ENCODE measurements at places on chromosomes 7 and 10. TPM values are rescaled to one million over a fixed set of nuclear protein-coding genes. Genes with fewer than 3 reads are reported as not detected.
A peak's percentile ranks its signal among the peaks of the same experiment; 100 is the strongest.

DNA sequence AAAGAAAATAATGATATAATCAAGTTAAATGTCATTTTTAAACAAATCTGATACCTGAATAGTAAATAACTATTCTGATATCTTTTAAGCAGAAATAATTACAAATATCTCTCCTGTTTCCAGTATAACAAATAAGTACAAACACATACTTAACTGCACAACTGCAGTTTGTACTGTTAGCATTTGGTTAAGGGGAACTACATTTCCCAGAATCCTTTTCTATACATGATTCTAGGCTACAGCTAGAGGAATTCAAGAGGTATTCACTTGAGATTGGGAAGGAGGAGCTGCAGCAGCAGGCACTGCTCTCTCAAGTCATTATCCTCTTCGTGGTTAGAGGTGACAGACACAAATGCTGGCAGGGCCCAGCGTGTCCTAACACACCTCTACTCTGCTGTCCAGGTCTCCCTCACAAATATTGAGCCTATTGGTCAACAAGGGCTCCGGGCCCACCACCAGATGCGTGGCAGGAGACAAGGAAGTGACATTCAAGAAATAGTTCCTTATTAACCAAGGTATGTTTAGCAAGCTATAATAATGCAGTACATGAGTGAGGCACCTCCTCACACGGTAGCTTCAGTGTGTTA is 255.1 kb upstream of the MKLN1 start:
- H3K27ac ChIP-seq: no peak overlapping the region
- no peak for DNase-seq
- no peak overlapping the region for H3K4me3 ChIP-seq

DNA sequence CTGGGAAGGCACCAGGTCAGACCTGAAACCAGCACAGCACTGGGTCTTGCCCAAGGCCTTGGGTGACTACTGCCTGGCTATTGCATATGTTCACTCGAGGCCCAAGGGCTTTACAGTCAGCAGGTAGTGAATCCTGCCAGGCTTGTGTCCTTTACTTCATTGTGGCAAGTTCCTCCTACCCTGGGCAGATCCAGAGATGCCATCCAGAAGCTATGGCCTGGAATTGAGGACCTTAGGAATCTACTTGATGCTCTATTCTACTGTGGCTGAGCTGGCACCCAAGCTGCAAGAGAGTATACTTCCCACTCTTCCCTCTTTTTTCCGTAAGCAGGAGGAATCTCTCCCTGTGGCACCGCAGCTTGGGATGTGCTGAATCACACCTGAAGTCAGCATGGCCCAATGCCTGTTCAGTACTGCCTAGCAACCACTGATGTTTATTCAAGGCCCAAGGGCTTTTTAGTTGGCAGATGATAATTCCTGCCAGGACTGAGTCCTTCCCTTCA is 246.7 kb upstream of the CTBP2 start:
- H3K27ac ChIP-seq: no peak overlapping the region
- H3K4me1 ChIP-seq: no peaks in the 10 kb centered on the region
- no peaks in the 10 kb centered on the region for H3K36me3 ChIP-seq
- no peak for DNase-seq
- no peaks in the 10 kb centered on the region for H3K27me3 ChIP-seq

GRCh38 chr10:33459602-33460001 is 125.1 kb upstream of the NRP1 start:
- no peak overlapping the region for H3K4me3 ChIP-seq
- no peaks in the 10 kb centered on the region for H3K27me3 ChIP-seq
- no peaks in the 10 kb centered on the region for H3K36me3 ChIP-seq
- H3K27ac ChIP-seq: no peak overlapping the region
- no peaks in the 10 kb centered on the region for H3K4me1 ChIP-seq

DNA sequence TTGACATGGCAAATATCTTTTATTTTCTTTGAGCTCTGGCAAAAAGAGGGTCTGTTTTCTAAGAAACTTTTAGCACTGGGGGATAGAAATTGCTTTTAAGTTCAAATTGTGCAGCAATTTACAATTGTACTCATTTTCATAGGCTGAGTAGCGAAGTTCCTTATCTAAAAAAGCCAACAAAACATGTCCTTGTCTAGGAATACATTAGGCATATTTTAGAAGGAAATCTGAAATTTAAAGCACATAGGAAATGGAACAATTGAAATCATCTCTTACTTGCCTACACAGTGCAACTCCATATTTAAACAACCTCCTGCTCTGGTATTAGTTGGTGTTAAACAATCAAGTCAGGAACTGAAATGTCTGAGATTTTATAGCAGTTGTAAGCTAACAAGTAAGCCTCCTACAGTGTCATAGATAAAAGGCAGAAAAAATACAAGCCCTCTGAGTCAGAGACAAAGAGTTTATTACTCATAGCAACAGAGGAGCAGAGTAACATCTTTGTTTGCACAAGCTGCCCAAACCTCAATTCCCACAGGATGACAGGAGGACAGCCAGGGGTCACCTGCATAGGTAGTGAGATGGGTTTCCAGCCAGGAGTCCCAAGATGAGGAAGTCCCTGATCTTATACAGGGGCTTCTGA is 280.2 kb upstream of the HGF start:
- DNase-seq: no peak
- no peaks in the 10 kb centered on the region for H3K36me3 ChIP-seq
- no peak overlapping the region for H3K4me3 ChIP-seq
- no peaks in the 10 kb centered on the region for H3K27me3 ChIP-seq
- H3K27ac ChIP-seq: no peak overlapping the region
- no peaks in the 10 kb centered on the region for H3K4me1 ChIP-seq

- DNase-seq: no peak
- no peak overlapping the region for H3K4me3 ChIP-seq
- no peaks in the 10 kb centered on the region for H3K4me1 ChIP-seq
- no peak overlapping the region for H3K27ac ChIP-seq
- H3K36me3 ChIP-seq: no peaks in the 10 kb centered on the region
- no peaks in the 10 kb centered on the region for H3K27me3 ChIP-seq
Observed at GRCh38 chr10:34178756-34179155, 636.3 kb downstream of the PARD3 start.

GRCh38 chr10:69729326-69730048 is 72.2 kb upstream of the COL13A1 start:
- peaks cover 5% of the 10 kb centered on the region for H3K27me3 ChIP-seq
- H3K36me3 ChIP-seq: no peaks in the 10 kb centered on the region
- no peak overlapping the region for H3K4me3 ChIP-seq
- H3K4me1 ChIP-seq: peaks cover 15% of the 10 kb centered on the region
- no peak for DNase-seq
- no peak overlapping the region for H3K27ac ChIP-seq

DNA sequence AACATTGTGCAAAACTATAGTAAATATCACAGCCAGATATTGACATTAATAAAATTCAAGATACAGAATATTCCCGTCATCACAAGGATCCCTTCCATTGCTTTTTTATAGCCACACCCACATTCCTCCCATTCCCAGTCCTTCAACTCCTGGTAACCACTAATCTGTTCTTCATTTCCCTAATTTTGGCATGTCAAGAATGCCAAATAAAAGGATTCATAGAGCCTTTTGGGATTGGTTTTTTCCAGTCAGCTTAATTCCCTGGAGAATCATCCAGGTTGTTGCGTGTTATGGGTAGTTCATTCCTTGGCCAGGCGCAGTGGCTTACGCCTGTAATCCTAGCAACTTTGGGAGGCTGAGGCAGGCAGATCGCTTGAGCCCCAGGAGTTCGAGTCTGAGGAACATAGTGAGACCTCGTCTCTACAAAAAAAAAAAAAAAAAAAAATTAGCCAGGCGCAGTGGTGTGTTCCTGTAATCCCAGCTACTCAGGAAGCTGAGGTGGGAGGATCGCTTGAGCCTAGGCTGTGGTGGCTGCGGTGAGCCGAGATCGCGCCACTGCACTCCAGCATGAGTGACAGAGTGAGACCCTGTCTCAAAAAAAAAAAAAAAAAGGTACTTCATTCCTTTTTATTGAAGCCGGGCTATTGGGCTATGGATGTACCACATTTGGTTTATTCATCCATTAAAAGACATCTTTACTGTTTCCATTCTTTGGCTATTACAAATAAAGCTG is 2.7 kb downstream of the OGDH start:
- H3K4me1 ChIP-seq: peaks cover 55% of the 10 kb centered on the region
- peaks cover 16% of the 10 kb centered on the region for H3K36me3 ChIP-seq
- peaks cover under 1% of the 10 kb centered on the region for H3K27me3 ChIP-seq
- H3K27ac ChIP-seq: peak overlapping the region; percentile 71
- peak; percentile 22 for DNase-seq

DNA sequence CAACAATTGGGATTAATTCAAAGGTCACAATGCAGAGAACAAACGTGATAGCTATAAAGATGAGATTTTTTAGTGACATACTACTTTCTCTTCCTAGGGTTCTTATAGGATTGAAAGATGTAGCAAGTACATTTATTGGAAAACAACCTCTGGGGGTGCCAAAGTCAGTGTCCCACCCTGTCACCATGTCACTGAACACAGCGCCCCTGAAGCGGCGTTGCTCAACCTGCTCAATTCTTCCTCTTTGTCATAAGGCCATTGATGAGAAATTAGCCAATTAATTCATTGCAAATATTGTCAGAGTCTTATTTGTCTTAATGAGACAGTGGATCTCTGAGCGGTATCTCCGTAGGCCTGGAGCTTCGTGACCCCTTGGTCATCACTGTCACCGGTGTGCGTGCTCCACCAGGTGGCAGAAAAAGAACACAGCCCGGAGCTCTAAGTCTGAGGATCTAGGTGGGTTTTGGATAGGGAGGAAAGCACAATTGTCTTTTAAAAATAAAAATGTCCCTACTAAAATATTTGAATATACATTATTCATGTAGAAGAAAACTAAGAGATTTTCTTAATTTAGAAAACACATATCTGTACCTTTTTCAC is 362.6 kb downstream of the PAXIP1 start:
- H3K27ac ChIP-seq: no peak overlapping the region
- H3K27me3 ChIP-seq: no peaks in the 10 kb centered on the region
- H3K36me3 ChIP-seq: no peaks in the 10 kb centered on the region
- DNase-seq: no peak
- H3K4me1 ChIP-seq: no peaks in the 10 kb centered on the region

DNA sequence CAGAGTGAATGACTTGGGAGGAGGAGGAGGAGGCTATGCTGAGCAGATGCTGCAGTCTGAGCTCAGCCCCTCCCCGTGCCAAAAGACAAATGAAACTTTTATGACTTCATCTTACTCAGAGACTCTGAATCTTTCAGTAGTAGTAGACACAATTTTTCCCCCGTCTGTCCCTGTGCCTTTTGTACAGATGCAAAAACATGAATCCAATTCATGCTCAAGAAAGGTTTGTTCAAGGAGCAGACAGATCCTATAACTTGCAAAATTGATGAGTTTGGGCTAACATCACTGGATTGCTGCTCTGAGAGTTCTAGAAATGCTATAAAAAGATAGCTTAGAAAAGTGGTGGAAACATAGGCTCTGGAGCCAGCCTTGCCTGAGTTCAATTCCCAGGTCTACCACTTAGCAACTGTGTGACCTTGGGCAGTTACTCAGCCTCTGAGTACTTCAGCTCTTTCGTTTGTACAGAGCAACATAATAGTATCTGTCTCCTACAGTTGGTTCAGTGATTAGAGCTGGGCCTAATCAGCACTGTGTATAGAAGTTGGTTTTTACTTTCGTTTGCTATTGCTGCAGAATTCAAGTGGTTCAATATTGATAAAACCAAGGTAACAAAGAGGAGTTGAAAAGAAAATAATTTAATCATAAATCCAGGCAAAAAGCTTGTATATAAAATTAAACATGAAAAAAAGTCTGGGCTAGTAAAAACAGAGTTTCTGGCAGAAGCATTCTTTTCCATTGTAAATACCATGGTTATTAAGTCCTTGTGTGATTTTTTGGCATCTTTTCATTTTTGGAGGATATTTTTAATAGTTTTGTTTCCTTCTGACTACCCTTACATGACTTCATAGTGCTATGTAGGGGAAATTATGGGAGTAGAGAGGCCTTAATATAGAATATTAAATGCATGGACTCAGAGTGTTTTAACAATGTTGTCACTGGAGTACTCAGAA is 174.2 kb upstream of the ZNF32 start:
- H3K36me3 ChIP-seq: no peaks in the 10 kb centered on the region
- H3K4me1 ChIP-seq: peaks cover 33% of the 10 kb centered on the region
- no peak overlapping the region for H3K4me3 ChIP-seq
- DNase-seq: no peak
- H3K27me3 ChIP-seq: peaks cover 2% of the 10 kb centered on the region

DNA sequence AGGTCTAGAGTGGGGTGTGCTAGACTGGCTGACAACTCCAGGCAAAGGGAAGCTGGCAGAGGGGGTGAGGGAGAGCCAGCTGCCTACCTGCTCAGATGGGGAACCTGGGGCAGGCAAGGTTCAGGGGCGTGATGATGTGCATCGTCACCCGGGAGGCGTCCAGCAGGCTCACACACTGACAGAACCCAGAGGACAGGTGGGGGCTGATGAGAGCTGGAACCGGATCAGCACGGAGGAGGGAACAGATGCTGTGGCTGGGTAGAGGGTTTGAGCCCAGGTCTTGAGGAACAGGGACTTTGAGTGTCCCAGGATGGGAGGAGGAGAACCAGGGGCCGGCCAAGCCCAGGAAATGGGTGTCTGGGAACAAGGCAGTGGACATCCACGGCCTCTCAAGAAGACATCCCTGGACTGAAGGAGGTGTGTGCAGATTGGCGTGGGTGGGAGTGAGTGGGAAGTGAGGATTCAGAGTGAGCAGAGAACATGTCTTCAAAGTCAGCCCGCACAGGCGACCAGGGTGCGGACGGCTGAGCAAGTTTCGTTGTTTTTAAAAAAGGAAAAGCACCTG is 3.9 kb downstream of the RASGEF1A start:
- peaks cover 34% of the 10 kb centered on the region for H3K27me3 ChIP-seq
- H3K4me1 ChIP-seq: peaks cover 7% of the 10 kb centered on the region
- no peak overlapping the region for H3K27ac ChIP-seq
- DNase-seq: no peak
- H3K36me3 ChIP-seq: no peaks in the 10 kb centered on the region
- no peak overlapping the region for H3K4me3 ChIP-seq

DNA sequence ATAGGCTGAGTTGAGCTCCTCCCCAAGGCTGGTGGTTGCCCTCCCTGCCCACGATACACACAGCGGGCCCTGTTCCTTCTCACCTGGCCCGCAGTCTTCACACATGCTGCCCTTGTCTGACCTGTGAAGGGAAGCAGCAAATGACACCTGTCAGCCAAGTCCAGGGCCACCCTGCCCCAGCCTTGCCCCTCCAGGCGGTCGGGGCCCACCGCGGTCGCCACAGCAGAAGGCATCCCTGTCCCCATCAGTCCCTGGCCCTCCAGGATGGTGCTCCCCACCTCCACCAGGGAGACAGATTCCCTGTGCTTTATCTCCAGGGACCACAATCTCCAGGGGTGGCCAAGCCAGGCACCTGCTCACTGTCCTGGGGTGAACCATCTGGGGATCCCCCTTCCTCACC is 81.2 kb upstream of the TMEM248 start:
- no peaks in the 10 kb centered on the region for H3K27me3 ChIP-seq
- no peaks in the 10 kb centered on the region for H3K36me3 ChIP-seq
- DNase-seq: no peak
- no peak overlapping the region for H3K4me3 ChIP-seq
- peaks cover 15% of the 10 kb centered on the region for H3K4me1 ChIP-seq
- H3K27ac ChIP-seq: no peak overlapping the region

- peaks cover 7% of the 10 kb centered on the region for H3K36me3 ChIP-seq
- peaks cover 31% of the 10 kb centered on the region for H3K27me3 ChIP-seq
- H3K27ac ChIP-seq: no peak overlapping the region
- DNase-seq: no peak
- H3K4me3 ChIP-seq: no peak overlapping the region
Observed at GRCh38 chr7:22662036-22662435, 65.0 kb upstream of the IL6 start.

The TFR2 gene
- 7.3 TPM for total RNA-seq

The CCL24 gene
- total RNA-seq: not detected

The NSMCE4A gene
- total RNA-seq: 63.5 TPM

All from activated CD4-positive, alpha-beta T cell treated with anti-CD3 and anti-CD28 coated beads, Interleukin-2, amount 10 ng/mL, durations not matched to agents 7 days and 5 days (primary cell).